Immature natural killer cell (primary cell): ENCODE measurements at places on chromosomes 12 and 14. TPM values are rescaled to one million over a fixed set of nuclear protein-coding genes. Genes with fewer than 3 reads are reported as not detected.

DNA sequence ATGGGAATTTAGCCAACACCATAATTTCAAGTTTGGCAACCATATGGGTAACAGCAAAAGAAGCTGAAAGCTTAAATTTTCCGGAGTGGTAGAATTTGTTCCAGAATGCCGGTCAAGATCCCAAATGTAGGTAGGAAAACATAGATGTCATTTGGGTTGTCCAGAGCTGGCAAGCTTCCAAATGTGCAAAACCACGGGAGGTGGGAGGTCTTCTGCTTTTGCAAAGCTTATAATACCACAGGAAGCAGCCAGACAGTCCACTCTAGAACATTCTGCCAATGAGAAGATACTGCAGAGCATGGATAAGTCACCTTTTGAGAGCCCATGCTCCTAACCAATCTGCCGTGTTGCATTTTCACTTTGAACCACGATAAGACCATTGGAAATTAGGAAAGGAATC, 26.4 kb upstream of the BATF start:
- DNase-seq = no peak

DNA sequence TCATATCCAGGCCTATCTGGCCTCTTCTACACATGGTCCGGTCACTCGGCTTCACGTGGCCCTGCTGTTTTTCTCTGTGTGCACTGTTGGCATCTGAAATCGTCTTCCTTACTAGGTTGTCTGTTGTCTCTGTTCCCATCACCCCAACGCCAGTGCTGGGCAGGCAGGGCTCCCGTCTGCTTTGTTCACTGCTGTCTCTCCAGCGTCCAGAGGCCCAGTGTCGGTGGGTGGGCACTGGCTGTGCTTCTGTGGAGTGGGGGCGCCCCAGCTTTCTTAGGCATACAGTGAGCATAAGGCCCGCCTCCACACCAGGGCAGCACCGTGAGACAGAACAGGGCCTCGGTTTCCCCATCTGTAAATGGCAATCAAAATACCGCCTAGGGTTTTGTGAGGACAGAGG, 153.1 kb downstream of the BCL11B start:
- no peak for DNase-seq

The VRTN gene
- polyA plus RNA-seq = not detected

DNA sequence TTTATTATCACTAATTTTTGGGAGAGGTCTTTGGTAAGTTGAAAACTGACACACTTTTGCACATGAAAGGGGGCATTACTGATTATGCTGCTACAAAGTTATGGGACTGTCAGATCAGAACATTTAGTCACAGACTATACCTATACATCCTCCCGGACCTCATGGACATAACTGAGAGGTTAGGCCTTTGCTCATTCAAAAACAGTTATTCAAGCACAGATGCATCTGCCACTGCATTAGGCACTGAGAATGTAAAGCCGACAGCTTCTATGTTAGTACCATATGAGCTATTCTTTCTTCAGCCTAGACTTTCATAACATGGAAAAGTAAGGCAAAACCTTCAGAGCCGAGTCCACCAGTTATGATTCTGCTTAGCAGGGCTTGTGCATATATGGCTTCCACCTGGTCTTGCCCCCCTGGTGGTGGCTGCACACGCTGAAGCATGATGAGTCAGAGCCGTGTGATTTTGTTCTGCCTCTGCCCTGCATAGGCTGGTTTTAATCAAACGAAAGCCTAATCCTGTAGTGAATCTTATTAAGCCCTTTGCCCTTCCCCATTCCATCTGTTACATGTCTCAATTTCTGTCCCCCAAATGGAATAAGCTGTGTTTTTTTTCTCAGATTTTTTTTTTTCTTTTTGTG, 21.8 kb upstream of the RNU6-8 start:
- no peak for DNase-seq

The LBHD2 gene
- polyA plus RNA-seq = not detected

The MYL6 gene
- polyA plus RNA-seq = 4,230 TPM

DNA sequence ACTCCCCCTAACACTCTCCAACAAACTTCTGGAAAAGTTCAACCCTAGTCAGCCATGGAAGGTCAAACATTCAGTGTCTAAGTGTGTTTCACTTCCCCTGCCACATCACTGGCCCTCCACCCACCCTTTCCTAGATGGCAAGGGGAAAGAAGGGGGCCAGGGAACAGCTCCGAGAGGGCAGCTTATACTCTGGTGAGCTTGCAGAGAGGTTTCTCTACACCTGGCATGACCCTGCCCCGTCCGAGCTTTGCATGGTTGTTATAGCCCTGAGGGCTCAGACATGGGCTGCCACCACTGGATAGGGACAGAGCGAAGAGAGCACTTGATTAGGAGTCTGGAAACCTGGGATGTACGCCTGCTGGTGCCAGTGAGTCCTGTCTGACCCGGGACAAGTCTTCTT, 4.0 kb downstream of the ACVRL1 start:
- DNase-seq = no peak

The VSIG10 gene
- polyA plus RNA-seq = 1.0 TPM

DNA sequence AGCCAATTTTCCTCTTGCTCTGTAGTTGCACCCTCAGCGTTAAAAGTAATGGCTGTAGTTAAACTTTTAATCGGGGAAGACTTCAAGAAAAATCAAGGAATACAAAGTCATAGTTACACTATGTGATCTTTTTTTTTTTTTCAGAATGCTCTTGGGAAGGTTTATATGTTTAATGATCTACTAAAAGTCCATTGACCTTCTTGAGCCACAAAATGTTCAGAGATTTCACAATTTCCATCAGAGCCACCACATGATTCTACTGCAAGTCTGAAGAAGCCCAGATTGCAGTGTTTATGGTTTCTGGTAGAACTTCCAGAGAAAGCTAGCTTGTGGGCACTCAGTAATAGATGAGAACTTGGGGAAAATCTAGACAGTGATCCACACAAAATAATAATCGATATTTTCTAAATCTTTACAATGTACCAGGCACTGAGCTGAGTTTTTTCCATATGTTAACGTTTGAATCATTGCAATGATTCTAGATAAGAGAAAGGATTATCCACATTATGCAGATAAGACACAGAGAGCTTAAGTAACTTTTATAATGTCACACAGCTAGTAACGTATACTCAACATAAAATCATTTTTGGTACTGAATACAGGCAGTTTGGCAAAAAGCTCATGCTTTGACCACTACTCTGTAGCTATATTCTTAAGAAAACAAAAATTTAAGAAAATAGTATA, 38.3 kb downstream of the GYS2 start:
- DNase-seq = no peak

GRCh38 chr12:19130224-19131024, 891 bp downstream of the PLEKHA5 start:
- peak; percentile 7 for DNase-seq

DNA sequence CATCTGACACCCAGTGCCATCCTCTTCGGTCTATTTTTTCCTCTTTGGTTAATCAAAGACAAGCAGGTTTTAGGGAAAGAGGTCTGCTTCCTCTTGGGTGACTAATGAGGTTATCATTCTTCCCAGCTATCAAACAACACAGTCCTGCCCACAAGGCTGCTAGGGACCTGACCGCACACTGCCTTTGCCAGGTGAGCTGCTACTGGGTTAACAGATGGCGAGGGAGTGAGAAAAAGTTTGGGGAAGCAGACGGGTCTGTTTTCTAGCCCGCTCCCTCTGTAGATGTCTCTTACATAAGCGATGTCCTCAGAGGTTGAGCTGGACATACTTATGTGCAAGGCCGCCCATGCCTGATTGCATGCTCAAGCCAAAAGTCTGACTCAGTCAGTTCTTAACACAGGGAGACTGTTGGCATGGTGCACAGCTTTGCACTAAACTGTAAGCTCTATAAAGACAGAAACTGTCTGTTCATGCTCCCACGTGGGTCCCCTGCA, 94.1 kb downstream of the SLC15A4 start:
- DNase-seq = no peak

The IL22 gene
- polyA plus RNA-seq = not detected

DNA sequence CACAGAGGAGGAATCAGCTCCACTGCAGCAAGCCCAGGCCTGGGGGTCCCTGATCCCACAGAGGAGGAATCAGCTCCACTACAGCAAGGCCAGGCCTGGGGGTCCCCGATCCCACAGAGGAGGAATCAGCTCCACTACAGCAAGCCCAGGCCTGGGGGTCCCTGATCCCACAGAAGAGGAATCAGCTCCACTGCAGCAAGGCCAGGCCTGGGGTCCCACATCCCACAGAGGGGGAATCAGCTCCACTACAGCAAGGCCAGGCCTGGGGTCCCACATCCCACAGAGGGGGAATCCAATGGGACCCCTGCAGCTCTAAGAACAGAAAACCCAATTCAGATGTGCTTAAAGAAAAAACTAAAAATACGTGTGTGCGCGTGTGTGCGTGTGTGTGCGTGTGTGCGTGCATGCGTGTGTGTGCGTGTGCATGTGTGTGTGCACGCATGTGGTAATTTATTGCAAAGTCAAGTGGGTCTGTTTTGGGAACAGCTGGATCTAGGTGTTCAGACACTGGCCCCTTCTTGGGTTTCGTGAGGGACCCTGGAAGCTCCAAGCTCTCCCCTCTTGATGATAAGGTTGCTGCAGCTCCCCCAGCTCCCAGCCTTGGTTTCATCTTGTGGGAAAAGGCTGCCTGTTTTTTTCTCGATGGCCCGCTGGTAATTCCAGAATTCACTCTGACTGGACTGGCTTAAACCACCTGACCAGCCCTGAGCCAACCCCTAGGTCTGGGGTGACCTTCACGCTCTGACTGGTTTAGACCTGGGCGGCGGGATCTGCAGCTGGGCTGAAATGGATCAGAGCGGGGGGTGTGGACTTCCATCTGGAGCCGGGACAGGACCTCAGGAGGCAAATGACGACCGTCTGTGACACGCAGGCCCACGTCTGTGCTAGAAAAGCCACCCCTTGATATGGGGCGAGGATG, 47.1 kb downstream of the GALNT9 start:
- no peak for DNase-seq

The MYO1H gene
- not detected for polyA plus RNA-seq

GRCh38 chr12:61862986-61863385, 397.2 kb upstream of the USP15 start:
- no peak for DNase-seq

The SLC17A8 gene
- not detected for polyA plus RNA-seq

GRCh38 chr12:76542908-76543307, 16.7 kb downstream of the OSBPL8 start:
- no peak for DNase-seq

The GYS2 gene
- polyA plus RNA-seq = not detected

- peak; percentile 72 for DNase-seq
Measured at GRCh38 chr14:24670594-24670993, 36.6 kb upstream of the GZMB start.

DNA sequence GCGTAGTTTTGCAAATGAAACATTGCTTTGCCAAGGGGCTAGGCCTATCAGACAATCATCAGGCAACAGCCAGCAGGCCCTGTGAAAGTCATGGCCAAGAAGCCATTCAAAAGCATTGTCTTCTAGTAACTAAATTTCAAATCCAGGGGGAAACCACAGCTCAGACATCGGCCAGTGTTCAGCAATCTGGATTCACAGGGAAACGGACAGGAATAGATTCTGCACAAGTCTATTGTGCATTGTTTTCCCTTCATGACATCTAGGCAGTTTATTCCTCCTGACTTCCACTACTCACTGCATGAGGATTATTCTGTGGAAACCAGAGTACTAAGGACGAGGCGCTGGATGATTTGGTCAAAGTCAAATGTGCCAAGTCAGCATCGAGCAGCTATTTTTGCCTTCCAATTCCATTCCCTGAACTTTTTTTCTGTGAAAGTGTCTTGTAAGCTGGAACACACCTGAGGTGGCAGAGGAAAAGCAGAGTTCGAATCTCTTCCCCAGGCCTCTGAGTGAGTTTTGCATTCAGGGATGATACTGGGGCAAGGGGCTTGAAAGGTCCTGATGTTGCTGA, 75.4 kb downstream of the VCPKMT start:
- no peak for DNase-seq

The OR4E2 gene
- polyA plus RNA-seq = not detected

The SLC5A8 gene
- polyA plus RNA-seq = not detected

GRCh38 chr12:70644861-70645260, 7.6 kb upstream of the PTPRB start:
- no peak for DNase-seq

DNA sequence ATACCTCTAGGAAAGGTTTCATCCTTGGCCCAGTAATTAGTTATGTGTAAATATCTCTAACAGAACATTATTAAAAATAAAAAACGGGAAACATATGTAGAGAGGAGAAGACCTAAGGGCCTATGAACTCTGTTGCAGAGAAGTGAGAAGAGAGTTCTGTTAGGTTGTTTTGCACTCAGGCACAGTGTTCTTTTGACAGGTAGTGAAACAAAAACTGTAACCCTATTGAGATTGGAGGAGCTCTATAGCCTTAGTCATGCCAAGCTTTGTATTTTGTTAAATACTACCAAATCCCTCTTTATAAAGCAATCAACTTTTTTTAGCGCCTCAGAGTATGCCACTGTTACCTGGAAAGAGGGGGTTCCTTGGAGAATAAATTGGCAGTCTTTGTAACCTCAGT, 77.6 kb downstream of the CNTN1 start:
- DNase-seq = no peak
